Right hindlimb (tissue), 1 donor: ENCODE measurements at places on chromosomes 13 and 19.

- DNase-seq, result peak; percentile 66
These were observed 919 bp downstream of the DACT3 start for GRCh38 chr19:46660008-46660517.

DNA sequence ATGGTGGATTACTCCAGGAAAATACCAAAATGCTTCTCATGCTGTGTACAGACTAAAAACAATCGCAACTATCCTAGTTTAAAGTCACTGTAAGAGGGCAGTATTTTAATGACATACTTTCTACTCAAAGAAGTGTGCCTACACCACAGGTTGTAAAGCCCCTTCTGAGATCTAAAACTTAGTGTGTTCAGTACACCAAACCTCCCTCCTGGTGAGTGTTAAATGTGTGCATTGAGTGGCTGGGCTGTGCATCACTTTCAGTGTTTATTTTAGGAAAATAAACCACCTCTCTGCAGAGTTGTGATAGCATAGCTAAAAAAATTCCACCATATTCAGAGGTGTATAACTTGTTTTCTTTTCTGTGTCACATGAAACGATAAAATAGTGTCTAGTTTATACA, 263.7 kb downstream of the DACH1 start:
- no peak for DNase-seq

- DNase-seq, result no peak
These were observed 121.0 kb downstream of the COG6 start for GRCh38 chr13:39776439-39776838.

DNA sequence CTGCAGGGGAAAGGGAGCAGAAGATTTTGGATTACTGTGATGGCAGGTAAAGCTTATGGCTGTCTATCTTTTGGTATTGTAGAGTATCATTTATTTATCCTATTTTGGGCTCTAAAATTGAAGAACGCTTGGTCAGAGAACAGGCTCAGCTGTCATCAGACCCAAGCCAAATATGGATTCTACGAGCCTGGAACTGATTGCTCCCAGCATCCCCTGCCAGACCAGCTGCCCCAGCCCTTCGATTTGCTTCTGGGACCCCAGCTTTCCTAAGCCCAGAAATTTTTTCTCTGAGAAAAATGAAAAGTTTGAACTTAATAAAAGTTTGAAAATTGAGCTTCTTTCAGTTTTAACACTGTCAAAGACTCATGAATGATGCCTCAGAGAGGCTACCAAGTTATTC, 472.8 kb downstream of the DACH1 start:
- no peak for DNase-seq

DNA sequence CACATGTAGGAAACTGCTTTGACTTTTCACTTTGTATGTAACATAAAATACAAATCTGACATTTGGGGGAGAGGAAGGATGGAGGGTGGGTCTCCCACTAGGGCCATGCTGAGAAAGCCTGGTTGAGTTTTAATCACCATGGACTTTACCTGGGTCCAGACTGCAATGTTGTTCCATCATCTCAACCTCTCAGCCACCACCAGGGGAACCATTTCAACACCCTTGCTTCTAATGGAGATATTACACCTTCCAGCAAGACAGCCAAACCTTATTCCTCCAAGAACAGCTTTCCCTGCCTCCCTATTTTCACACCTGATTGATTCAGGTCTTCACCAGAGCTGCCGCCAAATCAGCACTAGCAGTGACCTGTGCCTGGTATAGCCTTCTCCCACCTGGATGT, 56.0 kb downstream of the ZAR1L start:
- DNase-seq, result no peak

- DNase-seq, result no peak
These were observed 22.9 kb downstream of the SBNO2 start for GRCh38 chr19:1151037-1151724.

DNA sequence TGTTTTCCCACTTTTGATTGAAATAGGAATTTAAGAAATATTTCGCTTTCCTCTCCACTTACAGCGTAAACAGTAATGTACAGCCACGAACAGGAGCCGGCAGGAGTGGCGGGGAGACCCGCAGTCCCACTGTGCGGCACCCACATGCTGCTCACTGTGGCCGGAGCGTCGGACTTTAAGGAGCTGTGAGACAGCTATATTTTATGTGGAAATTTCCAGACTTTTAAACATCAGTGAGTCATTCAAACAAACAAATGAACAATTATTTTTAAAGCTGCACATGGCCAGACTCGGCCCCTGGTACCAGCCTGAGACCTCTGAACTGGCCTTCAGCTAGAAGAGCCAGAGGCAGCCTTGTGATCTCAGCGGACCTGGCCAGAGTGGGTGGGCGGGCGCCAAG, 52.5 kb downstream of the CRYL1 start:
- no peak for DNase-seq

GRCh38 chr13:27621366-27622101, at the start of gene POLR1D:
TSS of gene POLR1D (plus strand) at chr13:27621892. CDS start at chr13:27621984, 92 bp downstream.
- DNase-seq, result peak; percentile 81

DNA sequence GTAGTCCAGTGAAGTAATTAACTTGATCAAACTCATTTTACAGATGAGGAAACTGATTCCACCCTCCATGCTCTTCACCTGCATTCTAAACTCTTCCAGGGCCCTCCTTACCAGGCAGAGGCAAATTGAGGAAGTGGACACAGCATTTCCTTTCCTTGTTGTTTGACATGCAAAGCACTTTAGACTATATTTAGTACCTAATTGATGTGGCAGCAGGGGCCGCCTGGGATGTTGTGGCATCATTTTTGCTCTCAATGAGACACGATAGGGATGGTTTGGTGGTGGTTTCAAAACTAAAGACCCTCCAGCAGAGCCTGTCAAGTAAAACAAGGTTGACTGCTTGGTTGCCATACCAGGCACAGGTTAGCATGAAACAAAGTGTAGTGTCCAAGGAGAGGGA, 7.9 kb downstream of the SIPA1L3 start:
- no peak for DNase-seq
